ENCODE measurements at places on chromosomes 4 and X. TPM values are rescaled to one million over a fixed set of nuclear protein-coding genes. Genes with fewer than 3 reads are reported as not detected.

DNA sequence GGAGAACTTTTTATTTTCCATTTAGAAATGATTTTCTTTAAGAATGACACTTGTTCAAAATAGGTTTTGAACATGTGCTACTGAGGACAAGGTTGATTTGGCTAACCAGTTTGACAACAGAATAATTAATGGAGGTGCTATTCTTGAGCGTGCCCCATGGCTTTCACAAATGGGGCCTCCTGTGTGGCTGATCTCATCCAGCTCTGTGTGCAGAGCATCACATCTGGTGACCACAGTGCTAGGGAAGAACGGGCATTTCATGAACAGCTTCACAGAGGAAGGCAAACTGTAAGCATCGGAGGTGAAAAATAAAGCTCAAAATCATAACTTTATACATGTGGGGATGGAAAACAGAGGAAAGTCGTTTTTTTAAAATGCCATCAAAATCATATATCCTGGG, 148.6 kb downstream of the SOWAHB start:
- DNase-seq, result no peak

GRCh38 chr4:99062120-99062519, 26.5 kb downstream of the ADH5 start:
- no peak for DNase-seq

- no peak for DNase-seq
Measured at GRCh38 chr4:12724510-12724909, 759.6 kb downstream of the RAB28 start.

- DNase-seq, result no peak
Measured at GRCh38 chr4:76011700-76012387, 4.5 kb upstream of the CXCL9 start.

DNA sequence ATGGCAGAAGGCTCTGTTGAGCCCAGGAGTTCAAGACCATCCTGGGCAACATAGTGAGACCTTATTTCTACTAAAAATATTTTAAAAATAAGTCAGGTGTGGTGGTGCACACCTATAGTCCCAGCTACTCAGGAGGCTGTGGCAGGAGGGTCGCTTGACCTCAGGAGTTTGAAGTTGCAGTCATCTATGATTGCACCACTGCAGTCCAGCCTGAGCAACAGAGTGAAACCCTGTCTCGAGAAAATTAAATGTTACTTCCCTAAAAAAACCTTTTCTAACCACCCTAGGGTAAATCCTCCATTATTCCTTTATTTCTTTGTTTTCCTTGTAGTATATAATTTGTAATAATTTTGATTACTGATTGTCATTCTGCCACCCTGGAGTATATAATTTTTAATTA, 7.9 kb downstream of the FAM200B start:
- DNase-seq, result no peak

- DNase-seq, result no peak
Measured at GRCh38 chr4:162582180-162582579, 418.4 kb upstream of the FSTL5 start.

DNA sequence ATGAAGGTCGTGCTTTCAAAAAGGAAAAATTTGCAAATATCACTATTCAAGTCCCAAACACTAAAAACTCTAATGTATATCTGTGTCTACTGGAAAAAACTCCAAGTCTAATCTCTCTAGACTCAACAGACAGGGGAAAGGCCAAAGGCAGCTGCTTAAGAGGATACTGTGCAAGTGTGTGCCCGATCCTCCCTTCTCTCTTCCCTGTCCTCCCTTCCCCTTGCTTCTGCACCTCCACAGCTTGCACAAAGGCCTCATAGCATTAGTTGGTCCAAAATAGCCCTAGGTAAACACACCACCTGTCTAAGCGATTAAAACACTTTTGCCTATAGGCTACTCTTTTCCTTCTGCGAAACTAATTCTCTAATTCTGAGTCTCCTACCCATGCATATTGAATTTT, 10.6 kb downstream of the C4orf54 start:
- DNase-seq, result no peak

DNA sequence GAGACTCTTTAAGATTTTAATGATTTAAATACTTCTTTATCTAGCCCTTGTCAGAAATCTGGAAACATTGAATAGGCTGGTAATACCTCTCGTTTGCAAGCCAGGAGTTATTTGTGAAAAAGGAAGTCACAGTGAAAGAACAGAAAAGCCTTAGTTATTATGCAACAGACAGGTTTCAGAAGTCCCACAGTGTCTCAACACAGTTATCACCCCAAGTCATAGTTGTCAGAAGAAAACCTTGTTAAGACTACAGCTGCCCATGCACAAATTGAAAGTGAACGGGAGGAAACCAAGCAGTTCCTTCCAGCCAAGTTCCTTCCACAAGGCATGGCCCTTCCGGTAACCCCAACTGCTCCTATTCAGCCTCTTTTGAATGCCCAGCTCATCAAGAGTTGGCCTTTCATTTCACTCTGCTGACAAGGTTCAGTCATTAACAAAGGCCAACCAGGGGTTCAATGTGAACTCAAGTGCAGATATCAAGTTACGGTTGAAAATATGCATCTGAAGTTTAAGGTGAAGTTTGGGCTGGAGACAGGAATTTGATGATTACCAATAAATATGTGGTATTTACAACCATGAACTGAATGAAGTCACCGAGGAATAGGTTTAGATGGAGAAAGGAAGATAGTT, 15.6 kb downstream of the ALPK1 start:
- no peak for DNase-seq

DNA sequence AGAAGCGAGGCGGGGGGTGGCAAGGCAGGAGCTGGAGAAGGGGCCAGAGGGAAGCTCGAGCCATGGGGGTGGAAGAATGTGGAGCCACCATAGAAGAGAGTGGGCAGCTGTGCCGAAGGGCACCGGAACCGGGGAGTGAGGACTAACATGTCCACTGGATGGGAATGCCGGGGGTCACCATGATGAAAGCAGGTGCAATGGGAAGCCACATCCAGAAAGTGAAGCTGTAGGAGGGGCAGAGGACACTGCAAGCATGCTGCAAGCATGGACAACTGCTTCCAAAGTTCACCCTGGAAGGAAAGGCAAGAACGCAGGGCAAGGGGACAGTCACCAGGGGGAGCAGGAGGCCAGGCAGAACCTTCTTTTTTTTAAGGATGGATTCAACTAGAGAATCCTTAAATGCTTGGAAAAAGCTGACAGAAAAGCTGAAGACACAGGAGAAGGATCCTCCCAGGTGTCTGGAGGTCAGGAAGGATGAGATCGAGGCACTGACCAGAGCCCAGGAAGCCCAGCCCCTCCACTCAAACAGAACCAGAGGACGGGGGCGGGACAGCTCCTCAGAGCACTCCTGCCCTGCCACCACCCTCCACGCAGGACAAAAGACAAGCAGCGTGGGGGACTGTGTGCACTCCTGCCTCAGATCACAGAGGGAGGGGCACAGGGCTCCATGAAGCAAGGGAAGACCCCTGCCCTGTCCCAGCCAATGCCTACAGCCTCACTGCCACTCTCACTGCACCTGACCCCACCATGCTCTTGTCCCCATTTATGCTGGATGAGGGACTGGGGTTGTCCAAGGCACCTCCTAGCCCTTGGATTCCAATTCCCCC, 169.2 kb downstream of the AFAP1 start:
- DNase-seq, result no peak

DNA sequence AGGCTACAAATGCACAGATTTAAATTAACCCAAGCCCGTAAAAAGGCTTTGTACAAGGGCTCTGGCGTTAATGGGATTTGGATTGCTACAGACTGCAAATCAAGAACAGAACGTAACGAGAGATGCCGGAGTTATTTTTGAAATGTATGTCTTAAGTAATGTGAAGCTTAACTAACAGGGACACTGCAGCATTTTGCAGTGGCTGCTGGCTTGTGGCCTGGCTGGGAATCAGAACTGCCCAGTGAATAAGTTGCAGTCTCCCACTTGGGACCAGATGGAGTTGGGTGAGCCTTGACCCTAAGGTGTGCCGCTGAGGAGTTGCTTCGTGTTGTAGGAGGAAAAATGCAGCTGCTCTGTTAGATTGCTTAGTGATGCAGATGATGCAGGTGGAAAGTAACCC, 318.4 kb downstream of the DHX15 start:
- no peak for DNase-seq

GRCh38 chr4:71382900-71383560, 44.2 kb downstream of the SLC4A4 start:
- no peak for DNase-seq

DNA sequence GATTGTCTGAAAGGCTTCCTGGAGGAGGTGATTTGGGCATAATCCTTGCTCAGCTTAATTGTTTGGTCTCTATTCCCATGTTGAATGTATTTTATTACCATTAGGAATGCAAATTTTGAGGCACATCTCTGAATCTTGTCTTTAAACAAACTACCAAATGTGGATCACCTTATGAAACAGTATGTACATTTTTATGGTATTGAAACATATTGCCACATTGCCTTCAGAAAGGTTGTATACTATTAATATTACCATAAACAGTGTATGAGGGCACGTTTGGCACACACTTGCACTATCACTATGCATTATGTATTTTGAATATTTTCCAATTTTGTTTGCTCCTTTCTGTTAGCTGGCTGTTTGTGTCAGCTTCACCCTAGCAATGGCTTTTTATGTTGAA, 60.0 kb upstream of the ALB start:
- DNase-seq, result no peak

GRCh38 chrX:10119399-10119990, 37.3 kb upstream of the CLCN4 start:
- peak; percentile 45 for DNase-seq

DNA sequence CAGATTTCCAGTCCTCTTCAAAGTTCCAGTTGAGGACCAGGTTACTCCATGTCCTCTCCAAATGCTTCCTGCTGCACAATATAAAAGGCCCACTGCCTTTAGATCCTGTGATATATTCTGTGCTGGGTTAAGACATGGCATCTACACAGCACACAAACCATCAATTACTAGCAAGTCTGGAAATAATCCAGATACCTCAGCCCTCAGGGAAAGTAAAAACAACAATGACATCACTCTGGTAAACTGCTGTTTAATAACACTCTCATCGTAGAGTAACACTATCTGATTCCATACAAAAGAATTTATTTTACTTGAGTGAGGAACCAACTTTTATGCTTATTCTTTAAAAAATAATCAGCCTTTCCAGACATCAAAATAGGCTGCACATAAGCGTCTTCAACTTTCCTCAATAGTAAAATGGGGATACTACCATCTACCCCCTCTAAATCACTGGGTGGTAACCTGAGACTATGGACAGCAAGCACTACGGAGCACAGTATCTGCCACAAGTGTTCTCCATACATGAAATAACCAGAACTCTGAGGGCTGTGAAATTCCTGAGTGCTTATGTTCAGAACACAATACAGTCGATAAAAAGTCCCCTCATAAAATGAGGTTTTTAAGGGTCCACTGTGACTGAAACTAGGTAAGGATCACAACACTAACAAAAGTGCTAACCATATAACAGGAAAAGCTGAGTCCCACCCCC, 53.4 kb downstream of the ABCG2 start:
- peak; percentile 57 for DNase-seq

- DNase-seq, result no peak
Measured at GRCh38 chr4:17771284-17771908, 10.0 kb downstream of the FAM184B start.

DNA sequence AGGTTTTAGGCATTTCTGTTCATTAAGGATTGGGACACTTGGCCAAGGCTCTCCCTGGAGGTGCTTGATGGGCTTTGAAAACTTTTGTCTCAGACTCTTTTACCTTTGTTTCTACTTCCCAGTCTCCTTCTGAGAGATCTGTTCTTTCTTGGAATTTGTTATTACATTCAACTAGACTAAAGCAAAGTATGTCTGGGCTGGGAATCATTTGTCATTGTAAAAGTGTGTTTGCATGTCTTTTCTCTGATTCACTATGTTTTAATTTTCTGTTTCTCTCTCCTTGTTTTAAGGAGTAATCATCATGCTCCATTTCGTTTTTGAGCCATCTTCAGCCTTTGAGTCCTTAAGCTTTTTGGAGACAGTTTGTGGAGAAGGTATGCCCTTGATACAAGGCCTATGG, 12.2 kb upstream of the PGRMC2 start:
- DNase-seq, result no peak

DNA sequence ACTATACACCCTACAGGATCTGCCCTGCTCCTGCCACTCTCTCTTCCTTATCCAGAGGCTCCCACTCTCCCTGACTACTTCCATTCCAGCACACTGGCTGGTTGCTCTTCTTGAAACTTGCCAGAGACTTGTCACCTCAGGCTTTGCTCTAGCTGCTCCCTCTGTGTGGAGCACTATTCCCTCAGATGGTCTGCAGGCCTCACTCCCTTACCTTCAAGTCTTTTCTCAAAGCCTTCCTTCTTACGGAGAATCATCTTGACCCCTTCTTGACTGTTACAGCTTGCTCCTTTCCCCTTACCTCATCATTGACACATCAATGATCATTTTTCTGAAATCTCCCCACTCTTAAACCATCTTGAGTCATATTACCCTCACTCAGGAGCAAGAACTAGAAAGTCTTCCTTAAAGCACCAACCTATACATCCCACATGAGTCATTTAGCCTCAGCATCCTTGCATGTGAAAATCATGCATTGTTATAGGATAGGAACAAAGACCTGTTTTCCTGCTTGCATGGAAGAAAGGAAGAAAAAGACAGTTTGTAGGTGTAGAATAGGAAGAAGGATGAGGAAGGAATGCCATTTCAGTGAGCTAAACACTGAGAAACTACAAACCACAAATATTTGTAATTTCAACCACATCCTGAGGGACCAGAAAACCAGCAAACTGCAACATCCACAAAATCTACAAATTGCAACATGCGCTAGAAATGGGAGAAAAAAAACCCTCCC, 55.7 kb downstream of the ANTXR2 start:
- no peak for DNase-seq

- no peak for DNase-seq
Measured at GRCh38 chr4:181258569-181258968, 984.6 kb upstream of the TENM3 start.

DNA sequence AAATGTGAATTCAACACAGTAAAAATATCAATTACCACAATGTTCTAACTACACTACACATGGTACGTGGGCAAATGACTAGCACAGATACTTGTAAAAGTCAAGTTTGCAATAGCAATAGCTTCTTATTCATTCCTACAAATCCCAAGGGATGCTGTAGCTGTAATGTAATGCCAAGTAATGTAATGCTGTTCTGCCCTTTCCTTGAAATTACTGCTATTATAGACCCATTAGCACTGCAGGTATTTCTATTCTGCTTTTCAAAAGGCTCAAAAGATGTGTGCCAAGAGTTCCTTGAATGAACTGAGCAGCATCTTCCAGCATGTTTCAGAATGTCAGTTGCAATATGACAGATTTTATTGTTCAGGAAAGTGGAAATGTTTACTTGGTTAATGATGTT, 129.9 kb upstream of the BANK1 start:
- DNase-seq, result no peak

Gene VCX3B
- total RNA-seq, result 0.93 TPM

Gene FHDC1
- 16.8 TPM for total RNA-seq

Gene FGF16
- total RNA-seq, result not detected

Gene GLUD2
- 0.30 TPM for total RNA-seq

Gene HSD17B11
- 26.9 TPM for total RNA-seq

Gene FANCB
- 9.5 TPM for total RNA-seq

Gene STATH
- total RNA-seq, result not detected

All from PC-9 (cell line).